ENCODE measurements at places on chromosomes 16 and 17.

- no peak for DNase-seq
These were observed 177.1 kb downstream of the MSI2 start for GRCh38 chr17:57433452-57433851.

DNA sequence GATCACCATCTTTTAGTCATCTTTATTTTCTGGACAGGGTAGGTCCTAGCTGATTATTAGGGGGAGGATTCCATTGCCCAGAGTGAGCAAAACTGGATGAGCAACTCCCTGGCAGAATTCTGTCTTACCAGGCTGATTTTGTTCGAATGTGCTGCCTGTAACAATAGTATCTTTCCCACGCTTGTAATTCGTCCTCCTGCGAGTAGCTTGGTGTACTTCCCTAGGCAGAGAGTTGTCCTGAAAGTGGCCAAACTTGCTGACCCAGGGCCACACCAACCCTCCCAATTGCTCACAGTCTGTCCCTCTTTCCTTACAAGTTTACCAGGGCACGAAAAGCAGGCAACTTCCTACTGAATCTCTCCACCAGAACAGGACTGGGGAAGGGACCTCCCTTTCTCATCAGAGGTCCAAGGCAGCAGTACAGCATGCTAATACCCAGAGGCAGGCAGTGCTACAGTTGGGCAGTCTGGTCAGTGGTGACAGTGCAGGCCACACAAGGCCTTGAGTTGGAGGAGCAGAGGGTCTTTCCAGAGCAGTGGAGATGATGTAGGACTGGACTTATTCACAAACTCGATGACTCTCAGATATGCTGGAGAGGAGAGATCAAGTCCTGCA is 67.8 kb upstream of the NLK start:
- DNase-seq, result no peak

- no peak for DNase-seq
These were observed 159.7 kb upstream of the CDH11 start for GRCh38 chr16:65281586-65281985.

DNA sequence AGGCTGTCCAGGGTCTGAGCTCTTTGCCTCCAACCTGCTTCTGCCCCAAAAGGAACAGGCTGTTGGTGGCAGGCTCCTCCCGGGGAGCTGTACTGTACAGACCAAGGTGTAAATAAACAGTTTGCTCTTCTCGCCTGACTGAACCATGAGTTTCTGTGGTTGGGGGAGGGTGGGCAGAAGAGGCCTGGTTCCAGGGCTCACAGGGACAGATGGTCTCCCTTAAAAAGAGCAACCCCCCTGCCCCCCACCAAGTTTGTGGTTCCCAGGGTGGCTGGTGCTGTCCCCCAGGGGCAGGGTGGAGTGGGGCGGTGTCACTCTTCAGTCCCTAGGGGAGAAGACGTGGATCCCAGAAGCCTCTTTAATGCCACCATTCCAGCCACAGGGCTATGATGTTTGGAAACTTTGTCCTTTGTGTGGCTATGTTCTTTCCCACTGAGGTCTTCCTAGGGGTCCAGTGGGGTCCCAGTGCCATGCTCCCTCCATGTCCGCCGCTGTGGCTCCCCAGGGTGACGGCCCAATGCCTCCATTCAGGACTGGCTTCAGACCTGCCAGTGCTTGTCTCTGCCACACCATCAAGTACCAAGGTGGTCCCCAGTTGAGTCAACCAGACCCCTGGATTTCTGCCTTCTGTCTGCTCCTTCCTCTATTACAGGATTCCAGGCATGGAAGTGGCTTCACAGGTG is 146.7 kb downstream of the RAB11FIP4 start:
- no peak for DNase-seq

DNA sequence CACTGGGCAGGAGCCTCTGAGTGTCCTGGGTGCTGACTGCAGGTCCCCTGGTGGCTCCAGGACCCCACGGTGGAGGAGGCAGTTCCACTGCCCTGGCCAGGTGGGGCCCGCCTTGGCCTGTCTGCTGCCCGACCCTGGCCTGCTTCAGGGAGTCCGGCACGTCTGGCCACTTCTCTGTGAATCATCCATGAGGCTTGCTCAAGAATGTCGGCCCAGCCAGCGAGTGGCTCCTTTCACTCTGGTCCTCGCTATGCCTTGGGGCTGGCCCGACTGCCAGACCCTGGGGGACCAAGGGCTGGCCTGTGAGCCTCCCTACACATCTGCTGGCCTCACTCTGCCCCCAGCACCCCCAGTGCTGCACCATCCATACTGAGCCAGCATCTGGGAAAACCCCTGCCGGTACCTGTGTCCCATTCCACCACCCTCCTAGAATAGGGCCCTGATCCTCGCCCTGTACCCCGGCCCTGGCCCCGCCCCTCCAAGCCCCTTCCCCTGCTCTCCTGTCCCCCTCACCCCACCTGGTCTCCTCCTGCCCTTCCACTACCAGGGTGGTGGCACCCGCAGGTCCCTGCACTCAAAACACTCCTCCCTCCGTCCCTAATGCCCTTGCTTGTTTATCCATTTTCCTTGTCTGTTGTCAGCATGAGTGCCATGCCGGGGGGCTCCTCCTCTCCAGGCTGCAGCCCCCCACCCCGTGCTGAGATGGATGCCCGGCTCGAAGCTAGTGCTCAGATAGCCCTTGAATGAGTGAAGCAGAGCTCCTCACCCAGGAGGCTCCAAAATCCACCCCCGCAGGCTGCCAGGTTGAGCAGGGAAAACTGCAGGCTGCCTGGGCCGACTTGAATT is 35.5 kb downstream of the ADCY7 start:
- DNase-seq, result no peak

DNA sequence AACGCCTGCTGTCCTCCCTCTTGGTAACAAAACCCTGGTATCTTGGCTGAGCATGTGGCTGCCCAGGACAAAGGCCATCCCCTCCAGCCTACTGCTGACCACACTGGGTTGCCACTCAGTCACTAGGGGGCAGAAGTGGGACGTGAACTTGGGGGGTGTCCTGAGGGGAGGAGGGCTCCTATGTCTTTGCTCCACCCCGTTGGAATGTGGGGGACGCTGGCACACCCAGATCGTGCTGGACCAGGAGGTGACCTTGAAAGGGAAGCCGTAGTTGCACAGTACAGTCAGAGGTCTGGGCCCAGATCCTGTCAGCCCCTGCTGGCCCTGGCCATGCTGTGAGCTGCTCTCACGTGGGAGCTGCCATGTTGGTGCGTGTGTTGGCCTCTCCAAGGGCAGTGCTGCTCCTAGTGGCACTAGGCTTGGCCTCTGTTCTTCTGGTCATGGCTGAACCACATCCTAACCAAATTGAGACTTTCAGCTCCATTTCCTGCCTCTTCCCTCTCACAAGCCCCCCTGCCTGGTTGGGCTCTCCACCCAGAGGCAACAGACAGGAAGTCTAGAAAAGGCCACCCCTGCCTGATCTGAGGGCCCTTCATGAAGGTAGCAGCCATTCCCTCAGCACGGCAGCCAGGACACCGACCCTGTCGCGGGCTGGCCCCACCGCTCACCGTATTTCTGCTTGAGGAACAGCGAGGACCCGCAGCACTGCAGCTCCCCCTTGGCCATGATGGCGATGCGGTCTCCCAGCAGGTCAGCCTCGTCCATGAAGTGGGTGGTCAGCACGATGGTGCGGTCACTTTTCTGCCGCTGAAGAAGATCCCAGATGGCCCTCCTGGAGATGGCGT is 29.0 kb upstream of the RNPS1 start:
- no peak for DNase-seq

DNA sequence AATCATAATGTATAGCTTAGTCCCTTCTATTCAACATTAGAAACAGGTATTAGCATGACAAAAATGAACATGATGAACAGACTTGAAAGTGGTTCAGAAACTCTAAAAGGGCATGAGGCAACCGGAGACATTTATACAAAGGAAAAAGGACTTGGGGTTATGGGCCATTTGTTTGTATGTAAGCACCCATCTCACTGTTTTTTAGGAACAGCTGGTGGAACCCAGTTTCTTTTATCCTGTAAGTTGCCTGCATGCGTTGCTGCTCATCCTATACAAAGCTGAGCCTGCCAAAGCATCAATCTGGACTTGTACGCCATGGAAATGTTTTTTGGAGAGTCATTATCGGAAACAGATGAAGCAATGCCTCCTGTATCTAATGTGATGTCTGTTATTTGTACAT is 72.3 kb upstream of the NACA2 start:
- no peak for DNase-seq

- no peak for DNase-seq
These were observed 73.6 kb downstream of the PPM1E start for GRCh38 chr17:58829172-58829637.

DNA sequence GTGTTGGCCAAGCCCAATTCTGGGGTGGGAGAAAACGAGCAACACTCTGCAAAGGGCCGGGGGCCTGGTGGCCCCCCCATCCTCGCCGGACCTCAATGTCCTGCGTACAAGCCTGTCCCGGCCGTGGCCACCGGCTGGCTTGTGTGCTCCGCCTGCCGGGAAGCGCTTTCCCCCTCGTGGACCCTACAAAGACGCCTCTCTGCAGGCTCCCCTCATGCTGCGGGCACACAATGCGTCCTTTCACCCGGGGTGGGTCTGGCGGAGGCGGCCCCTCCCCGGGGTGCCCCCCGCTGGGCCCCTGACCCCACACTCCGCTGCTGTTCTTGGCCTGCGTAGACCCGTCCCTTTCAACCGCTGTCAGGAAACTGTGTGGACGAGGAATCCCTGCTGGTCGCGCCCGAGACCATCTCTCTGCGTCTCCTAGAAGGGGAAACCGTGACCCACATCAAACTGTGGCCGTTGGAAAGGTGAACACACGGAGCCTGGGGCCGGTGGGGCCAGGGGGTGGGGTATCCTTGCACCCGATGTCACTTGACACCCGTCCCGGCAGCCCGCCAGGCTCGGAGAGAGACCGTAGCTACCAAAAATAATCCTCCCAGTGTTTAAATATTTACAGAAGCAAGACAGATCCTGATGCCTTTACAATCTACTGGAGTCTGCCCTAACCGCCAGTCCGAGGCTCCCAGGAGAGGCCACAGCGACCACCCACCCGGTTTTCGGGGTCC is 43.6 kb downstream of the TBC1D16 start:
- no peak for DNase-seq

DNA sequence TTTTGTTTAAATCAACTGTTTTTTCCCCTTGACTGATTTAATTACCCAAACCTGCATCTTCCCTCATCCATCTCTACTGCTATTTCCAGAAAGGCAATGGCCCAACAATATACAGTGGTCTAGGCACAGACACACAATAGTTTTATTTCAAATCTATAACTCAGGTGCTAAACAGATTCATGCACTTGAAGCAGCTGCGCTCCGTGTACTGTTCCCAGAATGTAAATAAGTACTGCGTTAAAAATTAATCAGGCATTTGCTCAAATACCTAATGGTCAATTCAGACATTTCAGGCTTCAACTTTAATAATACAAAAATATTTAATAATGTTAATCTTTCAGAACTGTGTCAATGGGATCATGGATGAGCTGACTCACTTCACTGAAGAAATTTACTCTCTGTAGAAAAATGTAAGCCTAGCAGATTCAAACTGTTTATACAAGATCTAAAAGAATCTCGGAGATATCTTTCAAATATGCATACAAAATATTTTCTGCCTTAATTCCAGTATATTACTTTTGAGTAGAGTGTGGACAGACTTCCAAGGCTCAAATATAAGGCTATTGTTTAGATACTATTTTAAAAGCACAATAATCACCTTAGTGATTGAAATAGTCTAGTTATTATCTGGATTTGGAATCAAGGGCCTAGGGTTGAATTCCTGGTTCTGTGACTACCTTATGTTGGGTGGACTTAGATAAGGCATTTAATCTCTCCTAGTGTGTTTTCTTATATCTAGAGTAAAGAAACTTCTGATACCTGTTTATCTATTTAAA is 97.4 kb upstream of the PSMD7 start:
- no peak for DNase-seq

- DNase-seq, result no peak
These were observed 228.8 kb downstream of the C16orf78 start for GRCh38 chr16:49602201-49602975.

GRCh38 chr17:68579194-68579927 is 21.8 kb downstream of the FAM20A start:
- no peak for DNase-seq

DNA sequence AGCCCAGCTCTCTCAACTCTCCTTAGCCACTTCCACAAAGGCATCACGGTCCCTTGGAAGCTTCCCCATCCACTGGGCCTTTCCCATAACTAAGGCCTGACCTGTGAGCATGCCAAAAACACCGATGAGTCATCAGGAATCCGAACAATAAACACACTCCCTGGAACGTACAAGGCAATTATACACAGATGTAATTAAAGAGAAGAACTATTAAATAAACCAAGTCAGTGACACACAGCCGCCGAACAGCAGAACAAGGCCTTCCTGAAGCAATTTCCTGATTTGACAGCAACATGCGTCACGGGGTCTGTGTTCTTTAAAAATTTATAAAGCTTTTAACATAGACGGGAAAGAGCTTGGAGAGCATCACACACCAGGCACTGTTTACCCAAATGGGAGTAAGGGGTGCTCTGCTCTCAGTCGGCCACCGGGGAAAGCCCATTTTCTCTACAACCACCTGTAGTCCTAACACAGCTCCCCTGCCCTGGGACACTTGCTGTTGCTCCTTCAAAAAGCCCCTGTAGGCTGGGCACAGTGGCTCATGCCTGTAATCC is 29.4 kb downstream of the COG7 start:
- DNase-seq, result no peak

- no peak for DNase-seq
These were observed 31.8 kb downstream of the TMEM235 start for GRCh38 chr17:78263063-78263735.

DNA sequence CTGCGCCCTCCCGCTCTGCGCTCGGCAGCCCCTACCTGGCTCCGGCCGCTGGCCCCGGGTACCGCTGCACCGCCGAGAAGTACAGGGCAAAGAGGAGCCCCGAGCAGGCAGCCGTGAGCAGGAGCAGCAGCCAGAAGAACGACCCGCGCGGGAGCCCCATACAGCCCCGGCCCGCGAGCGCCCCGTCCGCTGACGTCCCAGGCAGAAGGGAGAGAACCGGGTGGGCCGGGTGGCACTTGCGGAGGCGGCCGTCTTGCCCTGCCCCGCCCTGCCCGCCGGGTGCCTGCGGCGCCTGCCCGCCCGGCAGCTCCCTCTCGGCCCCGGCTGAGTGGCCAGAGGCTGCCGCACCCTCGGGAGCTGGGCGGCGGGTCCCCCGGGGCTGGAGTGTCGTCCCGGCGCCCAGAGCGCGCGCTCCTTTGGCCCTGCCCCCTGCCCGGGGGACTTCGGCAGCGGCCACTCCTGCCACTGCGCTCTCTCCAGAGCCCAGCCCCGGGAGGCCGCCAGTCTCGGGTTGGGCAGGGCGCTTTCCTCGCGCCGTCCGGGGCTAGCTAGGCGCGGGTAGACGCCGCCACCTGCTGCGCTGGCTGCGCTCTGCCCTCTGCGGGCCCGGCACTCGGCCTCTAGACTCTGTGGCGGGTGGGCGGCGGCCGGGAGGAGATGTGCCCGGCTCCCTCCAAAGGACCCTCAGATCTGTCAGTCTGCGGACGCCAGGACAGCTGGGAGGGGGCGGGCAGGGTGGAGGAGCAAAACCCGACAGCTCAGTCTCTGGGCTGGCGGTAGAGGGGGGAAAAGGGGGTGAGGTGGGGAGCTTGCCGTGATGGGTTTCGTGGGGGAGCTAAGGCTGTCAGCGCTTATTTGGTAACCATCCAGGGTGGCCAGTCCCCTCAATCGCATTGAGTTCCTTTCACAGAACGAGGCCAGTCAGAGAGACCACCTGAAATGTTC is at the start of gene ST6GALNAC2:
Gene ST6GALNAC2 (minus strand): TSS at position 212 of the 945 bp plus-strand sequence. CDS start 52 bp downstream, at position 160.
- DNase-seq, result no peak
